Activated naive CD4-positive, alpha-beta T cell treated with anti-CD3 and anti-CD28 coated beads, Interleukin-2, amount 50 U/mL, for 72 hours (primary cell): ENCODE measurements at places on chromosomes 5 and 9. TPM values are rescaled to one million over a fixed set of nuclear protein-coding genes. Genes with fewer than 3 reads are reported as not detected.

Gene ECM2
- total RNA-seq, result not detected

- DNase-seq, result no peak
Measured at GRCh38 chr9:99024959-99025358, 80.0 kb upstream of the TGFBR1 start.

GRCh38 chr9:35529161-35529823, 39.4 kb downstream of the RUSC2 start:
- DNase-seq, result no peak

GRCh38 chr9:132669319-132669697, 475 bp downstream of the DDX31 start:
- no peak for DNase-seq
